ENCODE measurements at places on chromosomes 2 and 18.

DNA sequence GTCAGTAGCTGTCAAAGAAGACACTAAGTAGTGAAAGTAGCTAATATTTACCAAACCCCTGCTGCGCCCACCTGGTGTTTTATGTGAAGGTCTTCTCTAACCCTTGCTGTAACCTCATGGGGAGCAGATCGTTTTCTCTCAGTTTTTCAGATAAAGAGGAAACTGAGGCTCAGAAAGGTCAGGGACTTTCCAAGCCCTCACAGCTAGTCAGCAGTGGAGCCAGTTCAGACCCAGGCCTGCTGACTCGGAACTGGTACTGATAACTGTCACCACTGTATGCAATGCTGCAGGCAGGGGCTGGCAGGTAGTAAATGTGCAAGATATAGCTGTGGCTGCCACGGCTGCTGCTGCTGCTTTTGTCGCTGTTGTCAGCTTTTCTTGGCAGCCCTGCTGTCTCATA lies 69.1 kb downstream of the LRRFIP1 start:
- no peak for DNase-seq

DNA sequence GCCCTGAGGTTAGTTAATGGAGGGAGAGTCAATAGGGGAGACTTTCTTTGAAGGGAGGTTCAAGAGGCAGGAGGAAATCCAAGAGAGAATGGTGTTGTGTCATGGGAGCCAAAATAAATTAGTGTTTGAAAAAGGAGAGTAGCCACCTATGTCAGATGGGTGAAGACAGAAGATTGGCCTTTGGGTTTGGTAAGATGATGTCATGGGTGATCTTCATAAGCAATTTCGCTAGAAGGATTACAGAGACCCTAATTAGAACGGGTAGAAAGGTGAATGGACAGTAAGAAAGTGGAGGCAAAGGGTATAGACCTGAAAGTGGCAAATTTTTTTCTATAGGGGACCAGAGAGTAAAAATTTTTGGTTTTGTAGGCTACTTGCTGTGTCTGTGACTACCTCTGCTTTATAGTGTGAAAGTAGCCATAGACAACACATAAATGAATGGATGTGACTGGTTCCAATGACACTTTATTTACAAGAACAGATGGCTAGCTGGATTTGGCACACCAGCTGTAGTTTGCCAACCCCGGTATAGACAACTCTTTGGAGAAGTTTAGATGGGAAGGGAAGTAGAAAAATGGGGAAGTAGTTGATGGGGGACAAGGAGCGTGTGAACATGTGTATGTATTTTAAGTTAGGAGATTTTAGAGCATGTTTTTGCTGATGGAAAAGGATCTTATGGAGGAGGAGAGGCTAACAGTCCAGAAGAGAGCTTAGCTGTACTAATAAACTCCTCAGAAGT lies 9.3 kb downstream of the STAMBP start:
- no peak for DNase-seq

- DNase-seq: no peak
Observed at GRCh38 chr2:237465515-237466148, 21.4 kb upstream of the MLPH start.

DNA sequence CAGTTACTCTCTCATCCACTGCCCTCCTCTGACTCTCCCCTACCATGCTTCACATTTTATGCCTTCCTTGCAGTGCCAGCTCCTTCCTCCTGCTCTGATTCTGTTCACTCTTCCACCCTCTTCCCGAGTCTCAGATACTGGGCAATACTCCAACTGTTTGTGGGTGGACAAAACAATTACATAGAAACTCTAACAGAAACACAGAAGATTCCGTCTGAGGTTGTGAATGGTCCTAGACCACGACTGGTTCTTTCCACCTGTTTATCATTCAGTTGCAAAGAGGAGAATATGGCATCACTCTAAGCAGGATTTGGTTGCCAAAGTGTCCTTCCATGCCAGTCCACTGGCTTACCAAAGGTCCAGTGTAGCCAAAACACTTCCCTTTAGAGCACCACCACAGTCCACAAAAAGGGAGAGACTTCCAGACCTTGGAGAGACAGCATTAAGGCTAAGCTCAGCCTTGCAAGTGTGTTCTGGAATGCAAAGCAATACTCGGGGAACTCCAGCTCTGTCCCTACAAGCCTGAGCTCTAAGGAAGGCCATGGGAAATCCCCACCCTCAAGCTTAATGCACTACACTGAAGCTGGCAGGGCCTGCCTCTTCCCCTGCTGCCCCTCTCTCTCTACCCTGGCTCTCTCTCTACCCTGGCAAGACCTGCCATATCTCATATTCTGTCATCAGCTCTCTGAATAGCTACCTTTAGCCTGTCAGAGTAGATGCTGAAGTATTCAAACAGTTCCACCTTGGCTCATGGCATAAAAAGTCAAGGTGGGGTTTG lies 33.6 kb upstream of the RND3 start:
- no peak for DNase-seq

DNA sequence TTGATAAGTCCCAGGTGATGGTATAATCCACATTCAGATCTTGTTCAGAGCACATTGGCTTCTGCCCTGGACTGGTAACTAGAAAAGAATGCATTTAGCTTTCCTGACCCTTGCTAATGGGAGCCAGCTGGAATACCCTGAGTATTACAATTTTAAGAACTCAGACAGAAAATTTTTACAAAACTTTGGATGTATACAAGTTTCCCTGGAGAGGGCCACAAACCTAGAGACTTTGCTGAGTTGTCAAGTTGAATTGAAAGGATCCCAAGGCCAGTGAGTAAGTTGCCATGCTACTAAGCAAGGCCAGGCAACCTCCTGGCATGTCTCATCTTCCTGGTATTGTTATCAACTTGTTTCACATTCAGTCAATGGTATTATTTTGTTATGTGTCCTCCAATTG lies 20.0 kb upstream of the NABP1 start:
- DNase-seq: no peak

DNA sequence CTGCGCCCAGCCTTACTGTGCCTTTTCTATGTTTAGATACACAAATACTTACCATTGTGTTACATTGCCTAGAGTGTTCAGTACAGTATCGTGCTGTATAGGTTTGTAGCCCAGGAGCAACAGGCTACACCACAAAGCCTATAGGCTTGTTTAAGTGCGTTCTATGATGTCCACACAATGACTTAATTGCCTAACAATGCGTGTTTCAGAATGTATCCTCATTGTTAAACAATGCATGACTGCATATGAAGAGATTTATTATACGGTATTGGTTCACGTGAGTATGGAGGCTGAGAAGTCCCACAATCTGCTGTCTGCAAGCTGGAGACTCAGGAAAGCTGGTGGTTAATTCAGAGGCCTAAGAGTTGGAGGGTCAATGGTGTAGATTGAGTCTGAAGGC lies 46.1 kb upstream of the MGAT4A start:
- DNase-seq: no peak

GRCh38 chr2:144607891-144608521 lies 88.1 kb upstream of the ZEB2 start:
- DNase-seq: no peak

- DNase-seq: no peak
Observed at GRCh38 chr2:148979164-148979918, 59.2 kb upstream of the LYPD6B start.

DNA sequence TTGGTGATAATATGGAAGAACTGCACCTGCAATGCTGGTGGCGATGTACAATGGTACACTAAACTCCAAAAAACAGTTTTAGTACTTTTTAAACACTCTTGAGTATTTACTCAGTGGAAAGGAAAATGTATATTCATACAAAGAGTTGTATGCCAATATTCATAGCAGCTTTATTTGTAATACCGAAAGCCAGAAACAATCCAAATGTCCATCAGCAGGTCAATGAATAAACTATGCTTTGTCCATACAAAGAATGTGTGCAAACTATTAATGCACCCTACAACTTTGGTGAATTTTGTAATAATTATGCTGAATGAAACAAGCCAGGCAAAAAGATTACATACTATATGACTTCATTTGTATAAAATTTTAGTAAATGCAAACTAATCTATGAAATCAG lies 396.3 kb downstream of the GALNT13 start:
- DNase-seq: no peak

GRCh38 chr2:30254685-30255001 lies 23.3 kb downstream of the LBH start:
- no peak for DNase-seq

- no peak for DNase-seq
Observed at GRCh38 chr2:8215982-8216381, 465.9 kb upstream of the ID2 start.

DNA sequence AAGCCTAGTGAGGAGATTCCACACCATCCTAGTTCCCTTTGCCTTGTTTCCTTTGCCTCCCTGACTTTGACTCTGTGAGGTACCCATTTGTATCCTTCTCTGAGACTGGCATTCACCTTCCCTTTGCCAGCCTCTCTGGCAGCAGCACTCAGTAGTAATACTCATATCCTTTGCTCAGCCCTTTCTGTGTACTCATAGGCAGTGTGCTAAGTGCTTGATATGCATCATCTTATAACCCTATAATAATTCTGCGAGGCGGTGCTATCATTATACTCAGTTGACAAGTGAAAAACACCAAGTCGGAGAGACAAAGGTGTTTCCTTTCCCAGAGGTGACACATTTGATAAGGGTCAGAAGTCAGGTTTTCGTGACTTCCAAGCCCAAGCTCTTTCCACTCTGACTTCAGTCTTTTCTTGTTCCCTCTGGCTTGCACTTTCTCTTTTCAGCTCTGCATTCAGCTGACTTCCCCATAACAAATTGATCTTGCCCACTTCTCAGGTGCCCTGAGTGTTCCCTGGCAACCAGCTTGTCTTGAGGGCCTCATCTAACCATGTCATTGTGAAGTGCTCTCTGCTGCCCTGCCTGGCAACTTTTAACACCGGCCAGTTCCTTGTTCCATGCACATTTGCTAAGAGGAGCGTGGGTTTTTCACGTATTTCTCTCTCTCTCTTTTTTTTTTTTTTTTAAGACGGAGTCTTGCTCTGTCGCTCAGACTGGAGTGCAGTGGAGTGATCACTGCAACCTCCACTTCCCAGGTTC lies 94.5 kb upstream of the UPP2 start:
- DNase-seq: peak; percentile 2

- no peak for DNase-seq
Observed at GRCh38 chr2:79793006-79793405, 280.2 kb downstream of the CTNNA2 start.

GRCh38 chr18:52045946-52046675 lies 293.9 kb upstream of the DCC start:
- no peak for DNase-seq

- no peak for DNase-seq
Observed at GRCh38 chr2:156907806-156908205, 349.7 kb upstream of the GALNT5 start.

DNA sequence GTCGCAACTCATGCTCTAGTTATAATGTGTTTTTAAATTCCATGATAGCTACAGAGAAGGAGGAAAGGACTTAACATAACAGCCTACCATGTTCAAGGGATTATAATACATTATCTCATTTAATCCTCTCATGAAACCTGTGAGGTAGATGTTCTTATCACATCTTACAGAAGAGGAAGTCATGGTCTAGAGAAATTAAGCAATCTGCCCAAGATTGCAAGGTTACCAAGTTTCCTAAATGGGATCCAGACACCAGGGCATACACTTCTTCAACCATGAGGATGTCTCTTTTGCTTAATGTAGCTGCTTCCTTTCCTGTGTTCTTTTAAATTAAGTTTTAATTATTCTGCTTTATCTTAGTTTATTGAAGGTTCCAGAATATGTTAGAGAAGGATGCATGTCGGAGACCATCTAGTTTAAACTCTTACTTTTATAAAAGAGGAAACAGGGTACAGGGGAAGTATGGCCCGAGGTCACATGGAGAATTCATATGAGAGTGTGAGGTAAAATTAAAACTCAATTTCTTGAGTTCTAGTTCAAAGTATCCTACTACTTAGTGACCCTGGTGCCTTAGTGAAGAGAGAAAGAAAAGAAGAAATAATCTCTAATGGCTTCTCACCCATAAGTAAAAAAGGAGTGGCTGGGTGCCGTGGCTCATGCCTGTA lies 3.6 kb upstream of the IL1A start:
- DNase-seq: no peak

DNA sequence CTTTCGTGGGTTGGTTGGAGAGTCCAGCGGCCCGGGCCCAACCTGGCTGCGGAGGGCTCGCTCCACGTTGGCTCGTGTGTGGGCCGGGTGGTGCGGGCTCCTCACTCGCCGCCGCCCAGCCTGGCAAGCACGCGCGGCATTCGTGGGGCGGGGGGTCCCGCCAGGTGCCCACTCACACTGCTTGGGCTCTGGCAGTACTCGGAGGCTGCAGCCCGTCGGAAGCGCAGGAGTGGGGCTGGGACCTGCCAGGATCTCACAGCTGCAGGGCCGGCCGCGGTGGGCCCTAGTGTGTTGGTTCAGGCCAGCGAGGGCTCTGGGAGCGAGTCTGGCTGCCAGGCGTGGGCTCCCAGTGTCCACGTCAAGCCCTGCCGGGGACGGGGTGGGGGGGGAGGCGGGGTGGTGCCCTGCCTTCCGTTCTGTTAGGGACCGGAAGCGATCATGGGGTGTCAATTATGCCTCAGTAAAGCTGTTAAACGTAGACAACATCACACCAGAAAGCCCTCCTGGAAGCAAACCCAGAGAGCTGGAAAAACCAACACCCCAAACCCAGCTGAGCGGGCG lies 1.0 kb upstream of the HS6ST1 start:
- no peak for DNase-seq

GRCh38 chr18:42187611-42188380 lies 232.8 kb downstream of the PIK3C3 start:
- DNase-seq: no peak

DNA sequence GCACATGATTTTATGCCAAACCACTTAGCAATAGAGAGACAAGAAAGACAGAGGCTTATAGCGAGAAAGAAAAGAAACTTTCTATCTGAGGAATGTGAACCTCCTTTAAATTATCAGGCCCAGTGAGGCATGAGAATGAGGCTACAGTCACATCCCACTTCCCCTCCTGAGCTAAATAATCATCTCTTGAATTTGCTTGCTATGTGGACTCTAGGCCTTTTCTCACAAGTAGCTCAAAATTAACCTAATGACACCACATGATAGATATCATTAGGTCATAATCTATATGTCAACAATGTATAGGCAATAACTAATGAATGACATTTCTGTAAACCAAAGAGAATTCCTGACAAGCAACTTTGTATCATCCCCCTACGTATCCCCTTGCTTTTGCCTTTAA lies 301.5 kb upstream of the MGAT5 start:
- DNase-seq: no peak

DNA sequence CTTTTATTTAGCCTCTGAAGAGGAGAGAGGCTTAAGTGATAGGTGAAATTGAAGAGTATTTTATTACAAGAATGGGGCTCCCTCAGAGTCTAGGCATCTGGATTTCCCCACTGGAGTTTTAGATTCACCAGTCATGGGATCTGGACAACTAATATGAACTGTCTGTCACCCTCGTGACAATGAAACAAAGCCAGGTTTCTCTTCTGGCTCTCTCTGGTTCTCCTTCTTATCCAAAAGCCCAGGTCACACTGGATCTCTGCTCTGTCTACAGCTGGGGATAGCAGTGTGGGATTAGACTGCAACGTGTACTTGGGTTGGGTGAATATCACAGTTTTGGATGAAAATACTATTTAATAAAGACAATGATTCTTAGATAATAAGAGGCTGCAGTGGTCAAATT lies 31.2 kb downstream of the LHCGR start:
- no peak for DNase-seq

- no peak for DNase-seq
Observed at GRCh38 chr2:12236136-12236844, 480.4 kb upstream of the TRIB2 start.

- no peak for DNase-seq
Observed at GRCh38 chr2:222941510-222942032, 80.7 kb downstream of the ACSL3 start.

Measured in NCI-H345 (cell line).